ENCODE measurements at places on chromosomes 2 and 18.

DNA sequence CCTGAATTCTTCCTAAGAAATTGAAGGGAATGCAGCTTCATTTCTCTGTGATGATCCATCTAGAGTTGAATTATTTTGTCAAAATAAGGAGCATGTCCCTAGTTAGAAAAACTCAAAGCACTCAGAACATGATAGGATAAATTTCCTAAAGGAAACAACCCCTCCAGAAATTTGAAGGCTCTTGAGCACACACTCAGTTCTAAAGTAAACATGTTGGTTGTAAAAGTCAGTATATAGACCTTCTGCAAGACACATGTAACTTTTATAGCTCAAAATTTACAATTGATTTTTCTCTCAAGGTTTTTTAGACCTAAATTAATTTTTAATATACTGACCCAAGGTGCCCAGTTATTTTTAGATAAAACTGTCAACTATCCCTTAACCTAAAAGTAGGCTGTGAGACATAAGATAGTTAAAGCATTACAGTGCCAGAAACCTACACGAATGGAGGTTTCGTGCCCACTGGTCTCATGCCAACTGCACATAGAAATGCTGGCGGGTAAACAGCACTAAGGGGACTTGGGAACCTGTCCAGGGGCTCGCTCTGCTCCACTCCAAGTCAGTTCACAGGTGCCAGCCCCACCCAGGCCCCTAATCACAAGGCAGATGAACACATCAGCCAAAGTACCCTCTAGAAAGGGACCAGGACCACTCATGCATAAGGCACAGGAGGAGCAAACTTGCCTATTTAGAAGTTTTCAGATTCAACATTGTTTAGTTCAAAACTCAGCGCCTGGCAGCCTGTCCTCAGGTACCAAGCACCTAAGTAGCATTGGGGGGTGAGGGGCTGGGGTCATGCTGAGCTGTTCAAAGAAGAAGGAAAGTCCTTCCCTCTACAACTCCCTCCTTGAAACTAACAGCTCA is 106.5 kb downstream of the SMC6 start:
- peak; percentile 83 for DNase-seq

DNA sequence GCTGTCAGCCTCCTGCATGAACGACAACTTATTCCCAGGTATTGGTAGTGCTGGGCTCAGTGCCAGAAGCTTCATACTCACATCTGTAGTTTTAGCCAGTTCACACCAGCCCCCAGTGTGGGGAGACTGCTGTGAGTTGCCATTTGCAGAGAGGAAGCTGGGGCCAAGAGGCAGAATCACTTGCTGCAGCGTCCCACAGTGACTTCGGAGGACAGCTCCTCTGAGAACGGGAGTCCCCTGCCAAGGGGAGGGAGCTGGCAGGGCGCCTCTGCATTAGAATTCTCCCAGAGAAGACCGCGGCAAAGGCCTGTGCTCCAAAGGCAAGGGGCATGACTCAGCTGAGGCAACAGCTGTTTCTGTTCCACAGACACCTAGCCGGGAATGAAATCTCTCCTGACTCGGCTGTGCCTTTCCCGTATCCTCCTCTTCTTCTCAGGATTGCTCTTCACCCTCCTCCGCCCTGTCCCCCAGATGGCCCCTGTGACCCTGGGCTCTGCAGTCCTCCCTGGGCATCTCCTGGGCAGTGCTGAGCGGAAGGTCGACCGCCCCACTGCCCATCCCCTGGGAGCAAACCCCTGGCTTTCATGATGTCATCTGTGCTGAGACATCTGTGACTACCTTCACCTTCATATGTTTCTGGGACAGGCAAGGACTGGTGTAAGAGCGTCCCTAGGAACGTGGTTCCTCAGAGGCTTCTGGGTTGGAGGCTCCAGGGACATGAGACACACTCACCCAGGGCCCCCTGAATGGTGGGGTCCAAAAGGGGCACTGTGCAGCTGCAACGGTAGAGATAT is 18.0 kb downstream of the MAL start:
- DNase-seq: peak; percentile 64

DNA sequence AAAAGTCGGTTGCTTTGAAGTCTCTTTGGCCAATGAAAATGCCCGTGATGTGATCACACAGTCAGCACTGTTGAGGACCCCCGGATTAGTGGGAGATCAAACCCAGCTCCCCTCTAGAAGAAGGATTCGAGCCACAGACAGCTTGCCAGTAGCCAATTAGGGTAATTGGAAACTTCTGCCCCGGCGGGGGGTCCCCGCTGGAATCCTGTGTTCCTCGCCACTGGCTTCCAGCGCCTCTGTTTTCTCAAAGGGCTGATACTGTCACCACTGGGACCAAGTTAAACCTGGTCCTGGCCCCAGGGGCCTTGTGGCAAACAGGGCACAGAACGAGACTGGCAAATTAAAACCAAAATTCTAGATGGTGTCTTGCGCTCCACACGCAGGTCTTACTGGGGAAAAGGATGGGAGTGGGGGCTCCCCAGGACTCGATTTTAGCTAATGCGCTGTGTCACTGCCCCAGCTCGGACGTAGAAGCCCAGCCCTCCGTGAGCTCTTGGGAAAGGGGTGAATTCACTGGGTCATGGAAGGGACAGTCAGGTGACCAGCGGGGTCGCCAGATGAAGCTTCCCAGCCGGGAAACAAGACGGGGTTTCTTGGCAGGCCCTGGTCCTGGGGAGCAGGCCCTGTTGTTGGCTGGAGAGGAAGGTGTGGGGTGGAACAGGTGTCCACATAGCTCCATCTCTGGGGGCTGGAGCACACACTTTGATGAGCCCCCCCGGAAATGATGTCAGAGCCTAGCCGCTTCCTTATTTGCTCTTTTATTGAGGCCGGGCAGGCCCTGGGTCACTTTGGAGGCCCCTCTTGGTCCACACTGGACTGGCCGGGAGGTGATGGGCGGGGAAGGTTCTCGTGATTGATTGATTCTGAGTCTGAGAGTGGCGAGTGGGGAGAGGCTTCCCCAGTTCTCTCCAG is 90.2 kb downstream of the SMAD7 start:
- DNase-seq: no peak

DNA sequence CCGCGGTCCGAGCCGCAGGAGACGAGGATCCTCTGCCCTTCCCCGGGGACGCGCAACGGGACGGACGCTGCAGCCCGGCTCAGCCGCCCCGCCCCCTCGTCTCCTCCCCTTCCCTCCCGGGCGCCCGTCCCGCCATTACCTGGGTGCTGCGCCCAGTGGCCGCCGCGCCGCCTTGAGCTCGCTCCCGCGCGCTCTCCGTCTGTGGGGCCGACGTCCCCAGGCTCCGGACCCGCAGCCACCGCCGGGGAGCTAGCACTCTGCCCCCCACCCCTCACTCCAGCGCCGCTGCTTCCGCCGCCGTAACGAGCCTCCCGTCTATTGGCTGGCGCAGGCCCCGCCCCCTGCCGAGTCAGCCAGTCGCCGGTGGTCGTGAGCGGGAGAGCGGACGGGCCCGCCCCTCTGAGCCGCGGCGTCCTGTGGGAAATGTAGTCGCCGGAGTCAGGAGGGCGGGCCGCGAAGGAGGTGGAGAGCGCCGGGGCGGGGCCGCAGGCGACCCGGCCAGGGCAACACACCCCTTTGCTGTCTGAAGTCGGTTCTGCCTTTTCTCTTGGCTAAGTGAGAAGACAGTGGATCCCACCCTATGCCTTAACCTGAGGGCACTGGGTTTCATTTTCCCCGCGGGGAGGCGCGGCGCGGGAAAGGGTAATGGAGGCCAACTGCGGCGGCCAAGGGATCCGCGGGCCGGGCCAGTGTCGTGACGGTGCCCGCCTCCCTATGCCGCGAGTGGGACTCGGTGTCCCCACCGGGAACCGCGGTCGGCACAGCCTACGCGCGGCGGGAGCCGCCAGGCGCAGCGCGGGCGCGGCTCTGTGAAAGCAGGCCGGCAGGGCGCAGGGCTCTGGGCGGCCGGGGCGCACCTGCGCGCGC is at the start of gene SAP130:
TSS of gene SAP130 (minus strand) at position 259 of the 867 bp plus-strand sequence. CDS start 1,767 bp downstream, outside the sequence.
- DNase-seq: peak; percentile 94

- DNase-seq: no peak
Measured at GRCh38 chr18:9706081-9706935, 1.8 kb upstream of the RAB31 start.

DNA sequence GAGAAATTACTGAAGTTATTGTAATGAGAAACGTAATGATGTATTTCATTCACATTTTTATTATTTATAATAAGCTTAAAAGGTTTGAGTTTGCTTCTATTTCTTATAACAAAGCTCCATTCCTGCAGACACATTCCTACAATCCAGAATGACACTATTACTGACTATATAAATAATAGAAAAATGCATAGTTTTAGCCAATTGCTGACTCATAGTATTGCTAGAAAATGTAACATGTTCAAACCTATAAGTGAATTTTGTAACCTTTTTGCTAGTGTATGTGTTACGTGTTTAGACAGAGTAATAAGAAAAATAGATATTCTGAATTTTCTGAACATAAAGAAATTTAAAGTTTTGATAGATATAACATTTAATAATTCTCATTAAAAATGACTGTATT is 9.3 kb upstream of the VWC2L start:
- no peak for DNase-seq

- no peak for DNase-seq
Measured at GRCh38 chr2:240396623-240397541, 38.6 kb upstream of the GPC1 start.

DNA sequence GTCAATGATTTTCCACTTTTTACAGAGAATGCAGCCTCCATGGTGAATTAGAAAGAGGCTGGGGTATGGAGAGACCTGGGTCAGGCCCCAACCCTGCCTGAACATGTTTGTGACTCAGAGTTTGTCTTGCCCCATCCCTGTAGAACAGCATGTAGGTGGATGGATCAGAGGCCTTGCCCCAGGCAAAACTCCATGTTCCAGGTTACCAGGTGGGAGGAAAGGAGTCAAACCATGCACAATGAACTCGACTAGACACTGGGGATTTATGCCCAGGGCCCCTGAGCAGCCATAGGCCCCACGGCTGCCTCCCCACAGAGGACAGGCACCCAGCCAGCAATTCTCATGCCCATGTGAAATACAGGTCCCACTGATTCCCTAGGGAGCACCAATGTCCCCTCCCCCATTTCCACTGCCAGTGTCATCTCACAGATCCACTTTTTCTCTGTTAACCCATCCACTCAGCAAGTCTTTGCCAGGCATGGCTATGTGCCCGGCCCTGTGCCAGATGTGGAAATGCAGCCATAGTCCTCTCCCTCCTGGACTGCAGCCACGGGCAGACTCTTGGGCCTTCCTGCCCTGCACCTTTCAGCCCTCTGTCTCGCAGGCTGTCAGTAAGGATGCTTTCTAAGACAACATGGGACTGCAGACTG is 737.8 kb upstream of the HS6ST1 start:
- no peak for DNase-seq

GRCh38 chr2:192828947-192829346 is 634.2 kb upstream of the TMEFF2 start:
- no peak for DNase-seq

- peak; percentile 76 for DNase-seq
Measured at GRCh38 chr2:168346725-168347477, 99.5 kb upstream of the STK39 start.

DNA sequence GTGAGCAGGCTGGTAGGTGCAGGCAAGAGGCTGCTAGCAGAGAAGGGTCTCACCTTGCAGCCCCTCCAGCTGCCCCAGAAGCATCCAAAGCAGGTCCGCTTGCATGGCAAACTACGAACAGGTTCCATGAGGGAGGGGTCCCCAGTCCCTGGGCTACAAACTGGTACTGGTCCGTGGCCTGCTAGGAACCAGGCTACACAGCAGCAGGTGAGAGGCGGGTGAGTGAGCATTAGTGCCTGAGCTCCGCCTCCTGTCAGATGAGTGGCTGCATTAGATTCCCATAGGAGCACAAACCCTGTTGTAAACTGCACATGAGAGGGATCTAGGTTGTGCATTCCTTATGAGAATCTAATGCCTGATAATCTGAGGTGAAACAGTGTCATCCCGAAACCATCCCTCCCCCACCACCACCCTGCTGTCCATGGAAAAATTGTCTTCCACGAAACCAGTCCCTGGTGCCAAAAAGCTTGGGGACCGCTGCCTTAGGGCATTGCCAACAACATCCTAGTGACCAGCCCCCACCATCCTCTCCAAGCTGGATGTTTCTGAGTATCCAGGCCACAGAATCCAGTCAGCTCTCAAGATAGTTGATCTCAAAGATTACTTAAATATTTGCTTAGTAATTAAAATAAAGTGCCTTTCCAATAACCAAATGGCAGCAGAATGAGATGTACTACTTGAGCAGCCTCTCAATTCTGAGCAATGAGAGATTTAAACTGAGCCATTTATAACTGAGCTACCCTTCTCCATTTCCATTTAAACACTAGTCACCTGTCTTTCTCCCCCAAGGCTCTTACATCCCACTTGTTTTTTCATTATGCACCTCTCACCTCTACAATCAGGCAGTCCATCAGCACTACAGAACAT is 32.4 kb downstream of the LRP2 start:
- peak; percentile 92 for DNase-seq

GRCh38 chr2:88100489-88100858 is 27.4 kb downstream of the FABP1 start:
- DNase-seq: no peak

DNA sequence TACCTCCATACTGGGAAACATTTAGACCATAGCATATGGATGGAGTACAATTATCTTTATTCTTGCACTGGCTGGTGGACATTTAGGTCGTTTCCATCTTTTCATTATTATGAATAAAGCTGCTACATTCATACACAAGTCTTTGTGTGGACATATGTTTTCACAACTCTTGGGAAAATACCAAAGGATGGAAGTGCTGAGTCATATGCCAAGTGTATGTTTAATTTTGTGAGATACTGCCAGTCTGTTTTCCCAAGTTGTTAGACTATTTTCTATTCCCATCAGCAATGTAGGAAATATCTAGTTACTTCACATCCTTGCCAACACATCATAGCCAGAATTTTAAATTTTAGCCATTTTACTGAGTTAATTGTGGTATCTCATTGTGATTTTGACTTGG is 91.5 kb downstream of the GALNT13 start:
- DNase-seq: no peak

- no peak for DNase-seq
Measured at GRCh38 chr2:36740061-36740460, 43.6 kb downstream of the VIT start.

GRCh38 chr18:35861367-35862118 is 110.9 kb upstream of the RMP24 start:
- no peak for DNase-seq

DNA sequence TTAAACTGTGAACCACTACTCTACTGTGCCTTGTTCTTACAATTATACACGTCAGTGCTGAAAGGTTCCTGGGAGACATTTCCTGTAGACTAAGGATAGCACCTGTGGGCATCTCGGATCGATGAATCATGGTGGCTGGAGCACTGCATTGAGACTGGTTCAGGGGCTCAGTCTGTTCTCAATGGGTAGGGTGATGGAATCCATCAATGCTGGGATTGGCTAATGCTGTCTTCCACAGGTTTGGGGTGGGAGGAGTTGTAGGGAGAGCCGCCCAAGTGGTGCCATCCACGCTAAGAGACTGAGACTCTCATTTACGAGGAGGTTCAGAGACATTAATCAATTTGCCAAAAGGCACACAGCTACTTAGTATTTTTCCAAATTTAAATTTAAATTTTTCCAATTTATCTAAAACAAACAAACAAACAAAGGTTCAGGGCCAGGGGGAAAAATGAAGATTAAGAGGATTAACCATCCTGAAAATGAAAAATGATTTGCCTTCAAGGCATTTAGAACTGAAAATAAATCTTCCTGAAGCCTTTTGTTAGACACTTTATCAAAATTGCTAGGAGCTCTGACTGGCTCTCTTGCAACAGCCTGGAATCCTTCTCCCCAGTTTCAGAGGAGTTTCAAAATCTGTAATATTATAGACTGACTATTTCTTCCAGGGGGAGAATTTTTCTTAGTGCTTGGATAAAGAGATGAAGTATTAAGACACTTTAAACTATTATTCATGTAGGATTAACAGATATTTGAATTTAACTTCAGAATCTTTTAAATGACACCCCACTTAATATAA is 359.2 kb downstream of the TGIF1 start:
- DNase-seq: no peak

- no peak for DNase-seq
Measured at GRCh38 chr2:214737188-214737587, 72.3 kb downstream of the BARD1 start.

All from NCI-H1105 treated with DMSO at 0.1 percent for 48 hours (cell line).